ENCODE measurements at places on chromosomes 2 and 18.

DNA sequence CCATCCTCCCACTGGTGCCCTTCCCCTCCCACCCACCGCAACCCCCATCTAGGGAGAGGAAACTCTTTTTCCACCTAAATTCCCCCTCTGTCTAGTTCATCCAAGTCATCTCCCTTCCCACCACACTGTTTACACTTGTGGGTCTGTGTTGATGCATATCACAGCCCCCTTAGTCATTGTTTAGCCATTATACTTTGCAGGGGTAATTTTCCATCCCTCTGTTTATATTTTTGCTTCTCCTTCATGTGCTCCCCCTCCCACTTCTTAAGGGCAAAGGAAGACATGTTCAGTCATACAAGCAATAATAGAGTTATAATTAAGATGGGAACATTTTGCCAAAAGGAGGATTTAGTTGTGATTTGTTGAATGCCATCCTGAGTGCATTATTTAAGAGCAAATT, 187.8 kb upstream of the TNP1 start:
- no peak for DNase-seq

- DNase-seq: no peak
These were observed 53.1 kb downstream of the MCFD2 start for GRCh38 chr2:46862514-46862913.

GRCh38 chr2:240468303-240469238, 33.1 kb downstream of the GPC1 start:
- no peak for DNase-seq

DNA sequence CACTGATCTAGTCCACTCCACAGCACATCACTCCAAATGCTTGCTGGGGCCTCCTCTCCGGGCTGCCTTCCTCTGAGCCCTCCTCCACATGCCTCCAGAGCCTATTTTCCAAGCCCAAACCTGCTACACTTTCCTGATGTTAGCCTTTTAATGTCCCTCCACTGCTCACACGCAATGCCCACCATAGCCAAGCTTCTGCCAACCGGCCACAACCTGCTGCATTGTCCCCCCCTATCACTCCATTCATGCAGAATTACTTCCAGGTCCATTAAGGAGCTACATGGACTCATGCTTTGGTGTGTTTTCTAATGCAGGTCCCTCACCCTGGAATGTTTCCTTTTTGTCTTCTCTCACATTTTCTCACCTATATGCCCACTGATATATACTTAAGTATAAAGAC, 129.3 kb downstream of the MARCHF4 start:
- DNase-seq: no peak

- no peak for DNase-seq
These were observed 93.1 kb downstream of the CD8B2 start for GRCh38 chr2:106580241-106580640.

GRCh38 chr2:178933493-178933892, 116.4 kb downstream of the CCDC141 start:
- no peak for DNase-seq

- no peak for DNase-seq
These were observed 106.3 kb downstream of the RNF144A start for GRCh38 chr2:7023542-7023941.

GRCh38 chr2:63698786-63699548, 110.2 kb downstream of the MDH1 start:
- peak; percentile 79 for DNase-seq

DNA sequence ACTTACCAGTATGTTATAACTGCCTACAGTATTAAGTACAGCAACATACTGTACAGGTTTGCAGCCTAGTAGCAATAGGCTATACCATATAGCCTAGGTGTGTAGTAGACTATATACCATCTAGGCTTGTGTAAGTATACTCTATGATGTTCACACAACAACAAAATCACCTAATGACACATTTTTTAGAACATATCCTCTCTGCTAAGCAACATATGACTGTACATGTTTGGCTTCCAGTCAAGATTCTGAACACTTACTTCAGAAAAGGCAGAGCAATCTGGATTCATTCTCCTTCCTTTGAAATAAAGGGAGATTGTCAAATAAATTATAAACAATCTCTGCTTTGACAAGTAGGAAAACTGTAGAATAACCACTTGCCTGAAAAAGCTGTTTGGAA, 81.8 kb downstream of the EXOC6B start:
- no peak for DNase-seq

- DNase-seq: peak; percentile 3
These were observed 372.8 kb upstream of the RAB6C start for GRCh38 chr2:129606496-129607270.

DNA sequence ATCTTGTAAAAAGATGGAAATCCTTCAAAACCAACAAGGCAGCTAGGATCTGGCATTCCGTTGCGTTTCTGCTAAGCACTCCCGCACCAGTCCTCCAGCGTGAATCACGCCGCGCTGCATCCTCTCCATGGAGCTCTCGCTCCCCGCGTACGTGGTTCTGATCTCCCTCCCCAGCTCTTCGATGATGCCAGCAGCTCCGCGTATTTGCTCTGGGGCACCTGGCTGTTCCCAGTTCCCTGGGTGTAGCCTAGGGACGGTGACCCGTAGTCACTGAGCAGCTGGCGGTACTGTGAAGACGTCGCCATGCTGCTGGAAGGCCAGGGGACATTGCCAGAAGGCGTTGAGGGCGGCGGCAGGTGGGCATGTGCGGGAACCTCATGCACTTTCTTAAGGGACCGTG, 407.5 kb downstream of the RNF144A start:
- DNase-seq: no peak

Measured in fibroblast of skin of left quadriceps (primary cell).